ENCODE measurements at places on chromosomes 13 and 19.

DNA sequence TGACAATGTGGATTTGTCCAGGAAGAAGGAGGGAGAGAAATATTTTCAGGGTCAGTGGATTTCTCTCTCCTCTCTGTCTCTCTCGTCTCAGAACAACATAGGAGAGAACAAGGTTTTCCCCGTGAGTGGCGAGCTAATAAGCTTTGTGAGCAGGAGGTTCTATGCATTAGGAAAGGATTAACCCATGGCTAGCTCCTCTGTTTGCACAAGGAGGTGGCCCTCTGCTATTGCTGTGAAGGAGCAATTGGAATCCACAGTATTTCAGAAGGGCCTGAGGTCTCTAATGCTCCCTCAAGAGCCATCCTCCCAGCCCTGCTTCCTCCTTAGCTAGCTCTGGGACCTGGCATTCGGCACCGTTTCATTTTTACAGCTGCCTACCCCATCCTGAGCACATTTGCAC, 288.9 kb upstream of the MAB21L1 start:
- DNase-seq: no peak

- no peak for DNase-seq
Observed at GRCh38 chr19:38251564-38252051, 4.6 kb downstream of the PPP1R14A start.

DNA sequence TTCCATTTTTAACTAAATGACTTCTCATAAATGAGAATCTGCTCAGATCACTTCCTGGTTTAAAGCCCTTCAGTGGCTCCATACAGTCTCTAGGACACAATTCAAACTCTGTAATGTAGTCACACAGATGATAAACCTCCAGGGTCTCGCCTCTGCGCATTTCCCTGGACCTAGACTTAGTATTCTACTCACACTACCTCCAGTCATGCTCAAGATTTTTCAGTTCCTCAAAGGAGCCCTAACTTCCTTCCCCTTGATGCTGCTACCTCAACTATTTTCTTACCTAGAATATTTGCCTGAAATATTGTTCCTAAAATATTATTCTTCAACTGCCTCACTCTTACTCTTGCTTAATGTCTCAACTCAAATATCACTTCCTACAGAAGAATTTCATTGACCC, 86.7 kb upstream of the TPP2 start:
- DNase-seq: no peak

- DNase-seq: no peak
Observed at GRCh38 chr13:49927755-49928154, 8.4 kb downstream of the SPRYD7 start.

DNA sequence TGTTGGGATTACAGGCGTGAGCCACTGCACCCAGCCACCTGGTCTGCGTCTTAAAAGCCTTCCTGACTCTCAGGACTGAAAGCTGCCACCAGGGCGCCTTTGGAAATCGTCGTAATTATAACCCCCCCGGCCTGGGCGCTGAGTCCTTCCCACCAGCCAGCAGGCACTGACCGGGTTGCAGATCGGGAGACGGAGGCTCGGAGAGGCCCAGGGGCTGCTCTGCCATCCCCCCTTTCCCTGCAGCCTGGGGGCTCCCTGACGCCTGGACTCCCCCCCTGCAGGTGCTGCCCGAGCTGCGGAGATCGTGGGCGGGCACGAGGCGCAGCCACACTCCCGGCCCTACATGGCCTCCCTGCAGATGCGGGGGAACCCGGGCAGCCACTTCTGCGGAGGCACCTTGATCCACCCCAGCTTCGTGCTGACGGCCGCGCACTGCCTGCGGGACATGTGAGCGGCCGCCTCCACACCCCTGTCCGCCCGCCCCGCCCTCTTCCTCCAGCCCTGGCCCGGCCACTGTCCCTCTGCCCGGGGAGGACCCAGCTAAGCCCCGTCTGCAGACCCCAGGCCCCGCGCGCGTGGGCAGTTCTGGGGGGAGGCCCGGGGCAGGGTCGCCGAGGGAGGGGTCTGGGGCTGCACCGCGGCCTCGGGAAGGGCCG, 2.5 kb downstream of the PRTN3 start:
- DNase-seq: no peak

- no peak for DNase-seq
Observed at GRCh38 chr13:51495316-51495715, 42.5 kb upstream of the INTS6 start.

DNA sequence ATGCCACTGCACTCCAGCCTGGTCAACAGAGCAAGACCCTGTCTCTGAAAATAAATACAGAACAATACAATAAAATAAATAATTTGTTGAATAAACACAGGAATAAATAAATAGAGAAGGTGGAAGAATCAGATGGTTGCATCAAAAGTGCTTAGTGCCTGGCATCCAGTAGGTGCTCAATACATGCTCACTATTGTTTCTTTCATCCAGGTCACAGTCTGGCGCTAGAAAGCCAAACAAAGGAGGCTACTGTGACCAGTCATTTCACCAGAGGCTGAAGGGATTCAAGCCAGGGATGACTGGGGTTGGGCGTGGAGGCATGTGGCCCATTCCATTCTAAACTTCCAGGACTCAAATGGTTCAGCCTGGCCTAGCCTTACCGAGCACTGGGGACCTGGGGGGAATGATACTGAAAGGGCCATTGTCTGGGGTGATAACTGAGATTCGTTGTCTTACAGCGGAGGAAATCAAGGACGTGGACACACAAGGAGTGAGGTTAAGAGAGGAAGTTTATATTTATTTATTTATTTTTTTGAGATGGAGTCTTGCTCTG, 3.6 kb upstream of the NDUFB7 start:
- no peak for DNase-seq

DNA sequence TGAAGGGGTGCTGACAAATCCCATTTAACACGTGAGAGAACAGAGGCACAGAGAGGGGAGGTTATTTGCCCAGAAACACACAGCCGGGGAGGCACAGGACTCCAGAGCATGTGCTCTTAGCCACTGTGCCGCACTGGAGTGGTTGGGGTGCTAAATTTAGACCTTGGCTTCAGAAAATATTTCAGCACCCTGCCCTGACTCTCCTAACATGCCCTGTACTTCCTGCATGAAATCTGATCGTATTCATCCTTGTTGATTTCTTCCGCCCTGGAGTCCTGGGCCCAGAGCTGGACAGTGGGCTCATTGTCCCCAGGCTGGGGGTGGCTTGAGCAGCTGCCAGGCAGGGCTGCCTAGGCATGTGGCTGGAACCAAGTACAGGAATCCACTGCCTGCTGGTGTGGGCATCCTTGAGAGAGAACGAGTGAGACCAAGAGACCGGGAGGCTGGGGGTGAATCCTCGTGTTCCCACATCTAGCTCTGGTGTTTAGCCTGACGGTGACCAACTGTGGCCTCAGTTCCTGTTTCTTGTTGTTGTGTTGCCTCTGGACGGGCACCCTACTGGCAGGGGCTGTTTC, 5.3 kb downstream of the SLC27A1 start:
- DNase-seq: no peak

GRCh38 chr13:22227895-22228294, 557.0 kb downstream of the FGF9 start:
- no peak for DNase-seq

- DNase-seq: no peak
Observed at GRCh38 chr13:52353193-52353592, 52.8 kb downstream of the THSD1 start.

GRCh38 chr13:78036841-78037240, 118.2 kb upstream of the EDNRB start:
- DNase-seq: no peak

GRCh38 chr13:103130146-103130545, 63.9 kb upstream of the SLC10A2 start:
- no peak for DNase-seq

- peak; percentile 79 for DNase-seq
Observed at GRCh38 chr13:110869805-110870706, 44.8 kb downstream of the ANKRD10 start.

- DNase-seq: peak; percentile 36
Observed at GRCh38 chr19:47111006-47111621, 2.5 kb downstream of the ZC3H4 start.

GRCh38 chr19:35613574-35613973, 1.0 kb downstream of the HAUS5 start:
- DNase-seq: no peak

DNA sequence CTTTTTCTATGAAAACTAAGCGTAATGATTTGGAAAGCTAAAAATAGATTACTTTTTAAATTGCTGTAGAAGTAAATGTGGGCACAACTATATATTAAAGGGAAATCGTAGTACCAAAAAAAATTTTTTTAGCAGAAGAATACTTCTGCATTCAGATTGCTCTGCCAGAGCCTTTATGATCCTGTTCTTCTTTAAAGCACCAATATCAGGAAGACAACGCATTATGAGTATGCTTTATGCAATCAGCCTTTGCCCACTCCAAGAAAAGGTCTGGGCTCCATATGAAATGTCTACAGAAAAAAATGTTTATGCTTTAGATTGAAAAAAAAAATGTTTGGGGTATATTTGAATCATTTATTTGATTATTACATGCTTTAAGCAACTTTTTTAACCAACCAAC, 137.4 kb downstream of the DIAPH3 start:
- no peak for DNase-seq

DNA sequence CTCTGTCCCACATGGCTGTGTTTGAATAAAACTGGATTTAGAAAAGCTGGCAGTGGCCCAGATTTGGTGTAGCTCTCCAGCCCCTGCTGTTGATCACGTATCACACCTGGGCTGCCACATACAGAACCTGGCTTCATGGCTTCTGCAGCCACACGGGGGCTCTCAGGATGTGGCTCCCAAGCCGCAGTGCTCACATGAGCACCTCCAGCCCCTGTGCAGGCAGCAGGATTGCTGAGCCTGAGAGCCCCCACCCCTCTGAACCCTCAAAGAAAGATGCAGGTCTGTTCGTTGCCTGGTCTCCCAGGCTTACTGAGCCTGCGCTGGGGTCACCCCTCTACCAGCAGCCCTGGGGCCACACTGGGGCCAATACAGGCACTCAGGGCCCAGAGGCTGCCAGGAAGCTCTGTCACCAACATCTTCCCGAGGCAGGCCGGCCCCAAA, 2.7 kb downstream of the PLEKHF1 start:
- DNase-seq: no peak

DNA sequence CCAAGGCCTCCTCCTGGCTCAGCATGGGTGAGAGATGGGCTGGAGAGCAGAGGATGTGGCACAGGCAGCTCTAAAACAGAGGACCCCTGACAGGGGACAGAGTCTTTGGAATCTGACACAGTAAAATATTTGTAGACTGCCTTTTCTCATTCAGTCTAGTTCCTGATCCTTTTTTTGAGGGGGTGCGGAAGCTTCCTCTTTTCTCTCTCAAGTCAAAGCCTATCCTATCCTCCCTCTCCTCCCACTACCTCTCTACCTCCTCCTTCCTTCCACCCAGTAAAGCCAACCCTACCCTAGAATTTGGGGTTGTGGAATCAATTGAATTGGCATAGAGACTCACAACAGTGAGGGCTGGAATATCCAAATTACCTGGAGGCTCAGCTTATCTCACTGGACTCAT, 82.0 kb downstream of the TEX26 start:
- DNase-seq: no peak

GRCh38 chr13:106145070-106145469, 390.4 kb downstream of the EFNB2 start:
- no peak for DNase-seq

- DNase-seq: no peak
Observed at GRCh38 chr13:23430664-23431063, 2.8 kb downstream of the SACS start.

GRCh38 chr13:74825152-74825937, 656.6 kb downstream of the TBC1D4 start:
- DNase-seq: no peak

DNA sequence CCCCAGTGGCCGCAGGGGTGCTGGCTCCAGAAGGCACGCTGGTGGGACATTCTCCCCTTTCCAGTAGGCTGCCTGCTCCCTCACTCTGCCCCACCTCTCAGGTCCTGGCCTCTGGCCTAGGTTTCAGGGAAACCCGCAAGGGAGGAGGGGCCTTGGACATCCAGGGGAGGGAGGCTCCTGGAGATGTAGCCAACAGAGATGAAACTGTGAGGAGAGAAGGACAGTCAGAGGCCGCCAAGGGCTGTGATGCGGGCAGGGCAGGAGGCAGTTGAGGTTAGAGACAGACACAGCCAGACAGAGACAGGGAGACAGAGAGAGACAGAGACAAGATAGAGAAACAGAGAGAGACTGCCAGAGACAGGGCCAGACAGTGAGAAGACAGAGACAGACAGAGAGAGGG, 127.7 kb downstream of the UQCRFS1 start:
- no peak for DNase-seq

DNA sequence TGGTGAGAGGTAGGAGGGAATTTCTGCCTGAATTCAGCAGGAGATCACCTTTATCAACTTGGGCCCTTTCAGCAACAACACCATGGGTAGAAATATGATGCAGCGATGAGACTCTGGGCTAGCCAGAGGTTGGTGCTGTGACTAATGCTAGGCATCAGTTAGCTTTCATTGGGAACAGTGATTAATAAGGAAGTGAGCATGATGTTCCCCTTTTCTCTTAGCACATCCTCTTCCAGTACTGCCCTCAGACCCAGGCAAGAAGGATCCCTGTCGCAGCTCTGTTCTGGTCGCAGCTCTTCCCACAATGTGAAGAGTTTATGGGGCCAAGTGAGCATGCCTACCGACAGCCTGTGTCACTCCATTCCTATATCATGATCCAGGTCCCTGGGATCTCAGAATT, 100.5 kb downstream of the FLT1 start:
- DNase-seq: no peak

DNA sequence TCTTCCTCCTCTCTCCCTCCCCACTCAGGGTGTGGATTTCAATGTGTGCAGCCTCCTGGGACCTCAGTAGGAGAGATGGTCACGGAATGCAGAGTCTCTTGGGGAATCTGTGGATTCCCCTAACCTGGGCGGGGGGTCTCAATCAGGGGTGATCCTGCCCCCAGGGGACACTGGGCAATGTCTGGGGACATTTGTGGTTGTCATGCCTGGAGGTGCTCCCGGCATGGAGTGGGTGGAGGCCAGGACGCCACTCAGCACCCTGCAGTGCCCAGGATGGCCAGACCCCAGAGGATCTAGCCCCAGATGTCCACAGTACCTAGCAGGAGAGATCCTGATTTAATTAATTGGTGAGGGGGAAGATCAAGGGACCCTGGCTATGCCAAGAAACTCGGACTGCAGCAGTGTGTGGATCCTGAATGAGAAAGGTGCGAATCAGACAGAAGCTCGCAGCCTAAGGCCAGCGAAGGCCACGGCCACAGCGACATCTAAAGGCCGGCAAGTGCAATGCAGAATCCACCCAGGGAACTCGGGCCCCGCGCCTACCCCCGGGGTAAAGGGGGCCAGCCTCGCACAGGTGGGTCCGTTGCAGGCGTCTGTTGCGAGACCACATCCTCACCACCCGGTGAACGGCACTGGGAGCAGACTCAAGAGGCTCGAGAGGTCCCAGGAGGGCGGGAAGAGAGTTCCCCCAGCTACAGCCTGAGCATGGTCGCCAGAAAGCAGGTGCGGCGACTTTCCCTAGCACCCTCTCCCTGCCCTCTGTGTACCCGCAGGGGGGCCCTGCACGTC, 88.8 kb downstream of the GNG7 start:
- no peak for DNase-seq

- DNase-seq: no peak
Observed at GRCh38 chr13:101535192-101535746, 82.8 kb downstream of the ITGBL1 start.

- DNase-seq: no peak
Observed at GRCh38 chr19:18483119-18483890, 38.6 kb downstream of the ELL start.

GRCh38 chr13:106295971-106296370, 239.5 kb downstream of the EFNB2 start:
- no peak for DNase-seq
